ENCODE measurements at places on chromosomes 13 and 19. TPM values are rescaled to one million over a fixed set of nuclear protein-coding genes. Genes with fewer than 3 reads are reported as not detected.

DNA sequence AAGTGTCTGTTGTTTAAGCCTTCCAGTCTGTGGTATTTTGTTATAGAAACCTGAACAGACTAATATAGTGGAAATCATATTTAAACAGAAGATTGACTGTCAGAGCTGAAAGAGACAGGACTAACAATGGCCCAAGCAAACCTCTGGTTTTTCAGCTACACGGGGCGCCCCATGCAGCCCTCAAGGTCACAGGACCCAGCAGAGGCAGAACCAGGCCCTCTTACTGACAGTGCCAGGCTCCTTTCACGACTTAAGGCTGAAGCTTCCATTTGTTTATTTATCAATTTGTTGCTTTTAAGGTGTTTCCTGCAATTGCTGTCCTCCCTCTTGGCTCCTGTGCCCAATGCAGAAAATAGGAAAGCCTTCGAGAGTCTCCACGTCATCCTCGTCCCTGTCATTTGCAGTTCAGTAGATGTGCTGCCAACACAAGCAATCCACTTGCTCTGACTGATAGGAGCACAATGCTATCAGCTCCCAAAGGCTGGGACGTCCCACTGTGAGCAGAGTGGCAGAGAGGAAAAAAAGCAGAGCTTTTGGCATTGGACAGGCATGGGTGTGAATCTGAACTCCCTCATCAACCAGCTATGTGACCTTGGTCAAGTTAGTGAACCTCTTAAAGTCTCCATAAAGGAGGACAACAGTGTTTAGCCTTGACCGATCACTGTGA is 10.5 kb upstream of the SLC7A1 start:
- no peak for DNase-seq

DNA sequence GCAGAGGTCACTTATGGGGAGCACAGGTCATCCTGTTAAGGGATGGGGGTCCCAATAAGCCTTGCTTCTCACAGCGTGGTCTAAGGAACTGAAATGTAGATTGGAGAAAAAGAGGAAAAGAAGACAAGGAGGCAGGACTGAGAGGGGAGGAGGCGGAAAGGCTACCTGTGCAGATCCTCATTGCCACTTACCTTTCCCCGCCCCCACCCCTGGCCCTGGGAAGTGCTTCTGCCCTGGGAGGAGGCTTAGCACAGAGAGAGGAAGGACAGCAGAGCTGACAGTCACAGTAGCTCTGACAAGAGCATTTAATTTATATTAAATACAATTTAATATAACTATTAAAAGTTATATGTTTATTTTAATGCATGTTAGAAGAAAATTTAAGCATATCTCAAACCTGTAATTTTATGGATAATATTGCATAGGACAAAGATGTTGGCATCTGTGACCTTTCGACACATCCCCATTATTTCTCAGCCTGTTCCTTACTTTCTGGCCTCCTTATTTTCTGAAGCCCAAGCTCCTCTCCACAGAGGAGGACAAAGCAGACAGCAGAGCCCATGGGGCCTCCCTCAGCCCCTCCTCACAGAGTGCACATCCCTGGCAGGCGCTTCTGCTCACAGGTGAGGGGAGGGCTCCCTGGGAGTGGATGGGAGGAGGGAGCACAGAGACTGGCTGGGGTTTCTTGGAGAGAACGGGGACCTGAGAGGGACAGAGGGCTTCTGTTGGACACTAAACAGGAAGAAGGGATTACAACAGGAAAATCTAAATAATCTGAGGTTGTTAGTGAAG is 23.4 kb downstream of the CEACAM21 start:
- no peak for DNase-seq

Gene DDX39A
- 32.2 TPM for total RNA-seq

Gene GGN
- not detected for total RNA-seq

- peak; percentile 88 for DNase-seq
These were observed 3.5 kb downstream of the FSTL3 start for GRCh38 chr19:679418-680286.

Gene IQCN
- total RNA-seq, result 0.43 TPM
